ENCODE measurements at places on chromosomes 3 and 15.
A peak's percentile ranks its signal among the peaks of the same experiment; 100 is the strongest.

DNA sequence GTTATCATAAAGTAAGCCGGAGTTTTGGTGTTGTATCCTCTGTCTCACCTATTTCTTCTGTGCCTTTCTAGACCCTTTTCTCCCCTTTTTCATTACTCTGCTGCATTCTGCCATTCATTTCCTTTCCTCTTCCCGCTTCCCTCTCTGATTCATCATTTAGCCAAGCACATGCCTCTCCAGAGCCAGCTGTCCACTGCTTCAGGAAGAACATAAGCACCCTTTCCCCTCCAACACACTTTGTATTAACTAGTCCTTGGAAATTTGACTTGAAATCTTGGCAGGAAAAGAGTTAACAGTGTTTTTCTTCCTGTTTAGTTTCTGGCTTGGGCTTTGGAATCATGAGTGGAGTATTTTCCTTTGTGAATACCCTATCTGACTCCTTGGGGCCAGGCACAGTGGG is 9.7 kb downstream of the APH1B start:
- DNase-seq: no peak

- DNase-seq: no peak
These were observed 48.2 kb downstream of the COL6A6 start for GRCh38 chr3:130565224-130565623.

DNA sequence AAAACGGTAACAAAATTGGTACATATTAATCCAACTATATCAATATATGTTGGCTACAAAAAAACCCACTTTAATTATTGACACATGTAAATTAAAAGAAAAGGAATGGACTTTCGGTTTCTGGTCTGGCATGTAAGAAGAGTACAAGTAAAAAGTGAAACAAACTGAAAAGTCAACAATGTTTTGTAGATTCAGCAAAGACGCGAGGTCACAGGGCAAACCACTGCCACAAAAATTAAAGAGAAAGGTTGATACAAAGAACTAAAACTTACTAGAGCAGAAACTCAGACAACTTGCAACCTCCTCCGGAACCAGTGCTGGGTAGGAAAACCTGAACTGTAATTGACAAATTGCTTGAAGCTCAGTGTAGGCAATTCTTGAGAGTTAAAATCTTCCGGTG is 110.6 kb upstream of the ARPP21 start:
- no peak for DNase-seq

DNA sequence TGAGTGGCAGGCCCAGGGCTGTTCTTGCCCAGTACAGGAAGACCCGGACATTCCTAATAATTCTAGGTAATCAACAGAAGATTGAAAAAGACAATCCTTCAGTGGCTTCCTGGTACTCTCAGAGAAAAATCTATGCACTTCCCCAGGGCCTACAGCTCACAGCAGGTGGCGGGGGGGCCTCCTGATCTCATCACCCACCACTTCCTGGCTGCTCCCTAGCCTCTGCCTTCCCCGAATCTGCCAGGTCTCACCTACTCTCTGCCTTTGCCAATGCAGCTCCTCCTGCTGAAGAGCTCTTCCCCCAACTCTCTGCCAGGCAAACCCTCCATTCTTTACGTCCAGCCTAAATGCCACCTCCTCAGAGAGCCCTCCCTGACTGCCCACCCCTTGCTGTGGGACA is 37.5 kb downstream of the EHD4 start:
- DNase-seq: peak; percentile 59

GRCh38 chr15:76340803-76341365 is 4.3 kb downstream of the ISL2 start:
- peak; percentile 25 for DNase-seq

All from T-helper 17 cell (primary cell).